ENCODE measurements at places on chromosomes 1 and 21. TPM values are rescaled to one million over a fixed set of nuclear protein-coding genes. Genes with fewer than 3 reads are reported as not detected.

DNA sequence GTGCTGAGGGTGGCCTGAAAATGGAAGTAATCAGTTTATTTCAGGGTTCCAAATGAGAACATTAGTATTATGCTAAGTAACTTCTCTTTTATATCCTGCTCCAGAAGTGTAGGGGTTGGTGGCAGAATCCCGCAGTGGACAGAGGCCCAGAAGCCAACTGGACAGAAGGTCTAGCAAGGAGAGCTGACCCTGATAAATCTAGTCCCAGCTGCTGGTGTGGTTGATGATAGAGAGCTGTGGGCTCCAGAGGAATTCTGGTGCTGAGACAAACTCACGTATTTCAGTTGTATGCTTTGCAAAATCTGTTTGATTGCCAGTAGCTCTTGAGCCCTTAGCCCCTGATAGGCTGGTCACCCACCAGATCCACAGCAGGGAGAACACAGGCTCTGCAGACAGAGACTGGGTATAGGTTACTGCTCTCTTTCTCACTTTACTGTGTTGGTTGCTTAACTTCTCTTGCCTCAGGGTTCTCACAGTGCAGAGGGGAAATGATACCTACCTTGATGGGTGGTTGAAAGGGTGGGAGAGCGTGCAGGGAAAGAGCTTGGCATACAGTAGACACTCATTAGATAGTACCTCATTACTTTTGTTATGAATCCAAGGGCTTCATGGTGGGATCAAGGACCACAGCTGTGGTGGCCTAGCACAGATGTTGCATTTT, 29.6 kb upstream of the CACNA1E start:
- no peak for DNase-seq

GRCh38 chr1:101357444-101357986, 120.7 kb downstream of the S1PR1 start:
- DNase-seq: peak; percentile 89

DNA sequence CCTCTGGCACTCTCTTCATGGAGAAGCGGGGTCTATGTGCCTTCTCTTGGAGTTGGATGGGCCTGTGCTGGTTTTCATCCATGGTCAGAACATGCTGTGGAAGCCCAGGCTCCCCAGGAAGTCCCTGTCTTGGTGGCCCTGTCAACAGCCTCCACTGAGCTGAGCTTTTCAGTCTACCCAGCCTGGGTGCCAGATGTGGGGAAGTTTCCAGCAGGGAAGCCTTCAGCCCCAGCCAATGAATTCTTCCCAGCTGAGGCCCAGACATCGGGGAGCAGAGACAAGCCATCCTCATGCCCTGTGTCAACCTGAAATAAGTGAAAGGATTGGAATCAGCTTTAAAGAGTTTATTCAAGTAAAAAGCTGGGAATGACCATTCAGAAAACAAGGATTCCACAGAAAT, 75.1 kb upstream of the PGBD5 start:
- no peak for DNase-seq

DNA sequence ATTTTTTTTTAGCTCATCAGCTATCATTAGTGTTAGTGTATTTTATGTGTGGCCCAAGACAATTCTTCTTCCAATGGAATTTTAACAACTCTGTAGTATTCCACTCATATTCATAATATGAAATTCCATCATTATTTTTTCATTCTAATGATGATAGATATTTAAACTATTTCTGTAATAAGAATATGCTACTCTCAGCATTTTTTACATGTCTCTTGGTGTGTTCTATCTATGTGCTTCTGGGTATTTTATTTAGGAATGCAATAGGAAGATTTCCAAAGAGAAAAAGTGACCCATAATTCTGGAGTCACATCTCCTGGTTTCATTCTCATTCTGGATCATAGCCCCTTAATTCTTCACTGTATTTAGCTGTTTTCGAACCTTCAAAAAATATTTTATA, 109.5 kb downstream of the LRRC53 start:
- no peak for DNase-seq

The JAM2 gene
- total RNA-seq: 5.9 TPM

The TP73 gene
- 0.16 TPM for total RNA-seq

The TRIM67 gene
- total RNA-seq: 0.39 TPM

The HSPB7 gene
- 3.4 TPM for total RNA-seq

The HPCA gene
- total RNA-seq: not detected

Data from osteocyte (in vitro differentiated cells).